Thoracic aorta (tissue), 2 donors: ENCODE measurements at places on chromosomes 1 and 21.

GRCh38 chr1:23809751-23810171, 9.2 kb upstream of the GALE start:
- no peaks in the 10 kb centered on the region for H3K27me3 ChIP-seq
- no peak overlapping the region for H3K4me3 ChIP-seq
- no peak overlapping the region for H3K27ac ChIP-seq
- DNase-seq = no peak
- H3K4me1 ChIP-seq = no peaks in the 10 kb centered on the region
- H3K36me3 ChIP-seq = peaks cover 11% of the 10 kb centered on the region

DNA sequence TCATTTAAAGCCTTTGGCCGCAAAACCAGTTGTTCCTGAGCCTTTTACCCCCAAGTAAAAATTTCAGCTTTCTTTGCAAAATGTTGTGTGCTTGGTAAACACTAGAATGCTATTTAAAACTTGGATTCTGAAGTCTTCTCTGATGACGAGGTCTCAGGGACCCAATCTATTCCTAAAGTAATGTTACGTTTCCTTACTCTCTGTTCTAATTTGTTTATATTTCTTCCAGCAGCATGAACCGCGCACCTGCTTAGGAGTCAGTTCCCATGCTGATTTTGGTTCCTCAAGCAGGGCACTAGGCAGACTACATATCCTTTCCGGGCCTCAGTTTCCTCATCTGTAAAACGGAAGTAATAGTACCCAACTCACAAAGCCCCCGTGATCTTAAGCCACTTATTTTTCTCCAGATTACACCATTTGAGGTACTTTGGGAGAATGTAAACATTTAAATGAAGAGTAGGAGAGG, 969 bp upstream of the ALDH4A1 start:
- DNase-seq = no peak
- peaks cover 18% of the 10 kb centered on the region for H3K4me1 ChIP-seq

GRCh38 chr1:114561333-114561732, 20.1 kb downstream of the BCAS2 start:
- H3K4me1 ChIP-seq = no peaks in the 10 kb centered on the region
- H3K27ac ChIP-seq = no peak overlapping the region
- H3K27me3 ChIP-seq = no peaks in the 10 kb centered on the region
- no peak overlapping the region for H3K4me3 ChIP-seq
- H3K36me3 ChIP-seq = peaks cover 7% of the 10 kb centered on the region

GRCh38 chr1:45622524-45623394, 1.1 kb downstream of the CCDC17 start:
- H3K27ac ChIP-seq = no peak overlapping the region
- H3K27me3 ChIP-seq = no peaks in the 10 kb centered on the region
- H3K4me3 ChIP-seq = peak overlapping the region; percentile 63
- DNase-seq = no peak
- peaks cover 6% of the 10 kb centered on the region for H3K36me3 ChIP-seq

DNA sequence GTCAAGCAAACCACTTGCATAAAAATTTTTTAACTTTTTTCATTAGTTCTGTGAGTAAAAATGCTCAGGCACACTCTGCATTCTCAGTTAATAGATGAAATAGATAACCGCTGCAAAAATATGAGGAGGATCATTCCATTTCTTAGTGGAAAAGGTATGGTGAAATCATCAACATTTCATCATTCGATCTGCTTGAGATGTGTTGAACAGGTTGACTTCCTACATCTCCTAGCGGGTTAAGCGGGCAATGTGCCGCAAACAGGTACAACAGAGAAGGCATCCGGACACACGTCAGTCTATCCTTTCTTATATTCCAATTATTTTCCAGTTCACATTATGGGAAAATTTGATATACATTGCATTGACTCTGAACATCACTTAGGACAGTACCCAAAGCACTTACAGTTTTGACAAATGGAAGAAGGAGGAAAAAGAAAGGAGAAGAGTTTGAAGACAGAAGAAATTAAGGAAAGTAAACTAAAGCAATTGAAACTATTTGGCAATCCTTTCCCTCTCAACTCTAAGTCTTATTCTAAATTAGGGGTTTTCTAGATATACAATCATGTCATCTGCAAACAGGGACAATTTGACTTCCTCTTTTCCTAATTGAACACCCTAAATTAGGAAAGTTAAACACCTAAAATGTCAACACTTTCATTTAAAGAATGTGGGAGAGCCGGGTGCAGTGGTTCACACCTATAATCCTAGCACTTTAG, 33.5 kb downstream of the NIBAN1 start:
- H3K27me3 ChIP-seq = no peaks in the 10 kb centered on the region
- DNase-seq = no peak
- no peak overlapping the region for H3K4me3 ChIP-seq
- H3K27ac ChIP-seq = peak overlapping the region; percentile 29

DNA sequence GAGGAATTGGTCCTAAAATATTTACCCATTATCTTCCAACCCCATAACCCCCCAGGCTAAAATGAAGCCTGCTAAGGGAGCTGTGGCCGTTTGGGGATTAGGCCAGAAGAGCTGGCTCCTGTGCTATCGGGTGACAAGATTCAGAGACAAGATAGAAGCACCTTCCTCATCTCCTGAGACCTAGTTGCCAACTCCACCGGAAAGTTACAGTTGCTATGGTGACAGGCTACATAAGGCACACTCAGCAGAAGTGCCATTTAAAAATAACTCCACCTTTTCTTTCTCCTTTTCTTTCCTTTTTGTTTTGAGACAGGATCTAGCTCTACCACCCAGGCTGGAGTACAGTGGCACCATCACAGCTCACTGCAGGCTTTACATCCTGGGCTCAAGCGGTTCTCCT, 43.6 kb upstream of the ROR1 start:
- no peak overlapping the region for H3K27ac ChIP-seq
- no peaks in the 10 kb centered on the region for H3K27me3 ChIP-seq
- no peak overlapping the region for H3K4me3 ChIP-seq
- peaks cover 7% of the 10 kb centered on the region for H3K4me1 ChIP-seq

GRCh38 chr1:247077876-247078257, 744 bp downstream of the ZNF670 start:
- peak overlapping the region; percentile 86 for H3K4me3 ChIP-seq
- no peaks in the 10 kb centered on the region for H3K36me3 ChIP-seq

DNA sequence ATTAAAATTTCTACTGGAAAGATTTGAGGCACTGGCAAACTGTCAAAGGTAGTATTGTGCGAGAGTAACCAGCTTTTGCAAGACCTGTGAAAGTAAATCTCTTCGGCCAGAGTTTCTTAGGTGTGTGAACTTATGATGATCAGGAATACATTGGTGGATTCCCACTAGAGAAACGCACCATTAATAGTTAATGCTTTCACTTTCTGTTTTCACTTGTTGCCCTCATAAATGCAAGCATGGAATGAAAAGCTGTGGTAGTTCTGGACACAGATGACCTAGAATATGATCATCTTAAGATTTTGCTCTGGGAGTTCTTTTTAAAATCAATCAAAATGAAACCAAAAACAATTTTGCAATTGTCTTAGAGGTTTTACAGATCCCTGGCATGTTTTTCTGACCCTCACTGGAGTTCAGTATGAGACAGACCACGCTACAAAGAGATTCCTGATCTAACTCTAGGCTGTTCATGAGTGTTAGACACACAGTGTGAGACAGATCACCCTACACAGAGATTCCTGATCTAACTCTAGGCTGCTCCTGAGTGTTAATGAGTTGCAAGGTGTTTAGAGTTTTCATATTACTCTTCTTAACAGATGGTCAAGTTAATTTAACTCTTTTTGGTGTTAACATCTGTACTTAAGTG, 98.8 kb downstream of the SDCCAG8 start:
- H3K36me3 ChIP-seq = no peaks in the 10 kb centered on the region
- H3K4me3 ChIP-seq = peak overlapping the region; percentile 49
- H3K27me3 ChIP-seq = no peaks in the 10 kb centered on the region
- peaks cover 3% of the 10 kb centered on the region for H3K4me1 ChIP-seq
- no peak for DNase-seq

DNA sequence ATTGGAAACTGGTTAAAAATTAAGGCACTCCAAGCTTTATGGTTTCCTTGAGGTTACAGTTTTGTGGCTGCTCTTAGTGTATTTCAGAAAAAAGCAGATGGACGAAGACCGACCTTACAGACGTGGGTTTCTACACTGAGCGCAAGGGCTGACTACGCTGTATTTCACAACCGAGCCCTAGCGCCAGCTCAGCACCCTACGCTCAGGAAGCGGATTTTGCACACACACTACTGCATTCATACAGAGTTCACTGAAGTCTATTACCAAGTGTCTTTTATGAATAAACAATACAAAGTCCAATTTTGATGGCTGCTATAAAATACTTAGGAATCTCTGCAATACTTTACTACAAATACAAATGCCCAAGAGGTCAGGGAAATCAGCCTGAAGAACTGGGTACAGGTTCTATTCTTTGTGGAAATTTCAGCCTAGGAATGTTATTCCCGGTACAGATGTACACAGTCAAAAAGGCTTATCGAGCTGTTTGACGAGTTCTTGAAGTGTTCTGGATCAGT, 23.8 kb downstream of the PTTG1IP start:
- H3K36me3 ChIP-seq = peaks cover 55% of the 10 kb centered on the region
- H3K4me1 ChIP-seq = peaks cover 19% of the 10 kb centered on the region
- H3K4me3 ChIP-seq = no peak overlapping the region
- no peak overlapping the region for H3K27ac ChIP-seq

DNA sequence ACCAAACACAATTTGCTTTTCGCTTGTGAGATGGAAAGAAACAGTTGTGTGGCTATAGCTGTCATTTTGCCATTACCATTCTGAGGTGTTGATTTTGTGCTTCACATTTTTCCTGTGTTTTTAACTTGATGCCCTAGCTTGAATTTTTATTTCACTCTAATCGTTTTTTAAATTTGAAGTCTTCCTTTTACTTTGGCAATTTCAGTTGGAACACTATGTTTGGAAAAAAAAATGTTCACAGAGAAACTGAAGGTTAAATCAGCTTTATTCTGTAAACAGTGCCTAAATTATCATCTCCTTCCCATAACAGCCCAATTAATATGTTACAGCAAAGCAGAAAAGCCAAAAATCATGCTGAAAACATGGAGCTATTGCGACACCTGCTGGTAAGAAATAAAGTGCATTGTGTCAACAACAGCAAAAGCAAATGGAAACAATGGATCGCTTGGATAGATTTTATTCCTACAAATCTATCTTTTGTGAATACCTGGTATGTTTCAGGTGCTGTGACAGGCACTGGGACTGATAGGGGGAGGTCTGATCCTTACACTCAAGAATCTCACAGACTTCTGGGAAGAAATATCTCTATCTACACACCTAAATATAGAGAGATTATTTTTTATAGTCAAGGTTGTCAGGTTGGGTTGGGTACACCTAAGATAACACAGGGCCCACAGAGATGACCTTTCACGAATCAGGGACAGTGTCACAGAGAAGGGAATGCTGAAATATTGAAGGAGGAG, 16.2 kb upstream of the ERICH3 start:
- H3K36me3 ChIP-seq = no peaks in the 10 kb centered on the region
- no peak overlapping the region for H3K27ac ChIP-seq
- no peak for DNase-seq
- H3K4me1 ChIP-seq = no peaks in the 10 kb centered on the region
- no peaks in the 10 kb centered on the region for H3K27me3 ChIP-seq

DNA sequence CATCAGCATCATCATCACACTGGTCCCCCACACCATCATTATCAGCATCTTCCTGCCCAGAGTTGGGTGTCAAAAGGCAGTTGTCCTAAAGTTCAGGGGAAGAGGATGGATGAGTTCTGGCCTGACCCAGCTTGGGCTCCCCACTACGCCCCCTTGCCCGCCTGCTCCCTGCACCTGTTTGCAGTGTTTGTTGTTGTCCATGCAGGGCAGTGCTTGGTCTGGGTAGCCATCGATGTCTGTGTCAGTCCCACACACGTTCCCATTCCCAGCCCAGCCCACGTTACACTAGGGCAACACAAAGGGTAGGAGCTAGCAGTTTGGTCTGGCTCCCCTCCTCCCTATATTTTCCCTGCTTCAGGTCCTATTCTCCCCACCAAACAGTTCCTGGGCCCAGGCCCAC, 6.8 kb downstream of the THBS3 start:
- H3K4me1 ChIP-seq = peaks cover 1% of the 10 kb centered on the region
- H3K4me3 ChIP-seq = no peak overlapping the region
- no peaks in the 10 kb centered on the region for H3K27me3 ChIP-seq
- peaks cover 9% of the 10 kb centered on the region for H3K36me3 ChIP-seq
- H3K27ac ChIP-seq = no peak overlapping the region
- no peak for DNase-seq

- H3K27me3 ChIP-seq = no peaks in the 10 kb centered on the region
- H3K4me1 ChIP-seq = peaks cover 30% of the 10 kb centered on the region
- no peak overlapping the region for H3K27ac ChIP-seq
- H3K36me3 ChIP-seq = no peaks in the 10 kb centered on the region
Observed at GRCh38 chr1:109806733-109807400, 43.1 kb upstream of the EPS8L3 start.

- H3K36me3 ChIP-seq = no peaks in the 10 kb centered on the region
- H3K27me3 ChIP-seq = no peaks in the 10 kb centered on the region
- DNase-seq = no peak
- H3K4me1 ChIP-seq = peaks cover 28% of the 10 kb centered on the region
- H3K27ac ChIP-seq = no peak overlapping the region
- peak overlapping the region; percentile 25 for H3K4me3 ChIP-seq
Observed at GRCh38 chr21:33232291-33233034, 2.7 kb downstream of the IFNAR2 start.

- no peak overlapping the region for H3K4me3 ChIP-seq
- no peaks in the 10 kb centered on the region for H3K4me1 ChIP-seq
- no peak for DNase-seq
- no peak overlapping the region for H3K27ac ChIP-seq
- H3K27me3 ChIP-seq = no peaks in the 10 kb centered on the region
Observed at GRCh38 chr1:23594927-23595353, 35.6 kb upstream of the ID3 start.

DNA sequence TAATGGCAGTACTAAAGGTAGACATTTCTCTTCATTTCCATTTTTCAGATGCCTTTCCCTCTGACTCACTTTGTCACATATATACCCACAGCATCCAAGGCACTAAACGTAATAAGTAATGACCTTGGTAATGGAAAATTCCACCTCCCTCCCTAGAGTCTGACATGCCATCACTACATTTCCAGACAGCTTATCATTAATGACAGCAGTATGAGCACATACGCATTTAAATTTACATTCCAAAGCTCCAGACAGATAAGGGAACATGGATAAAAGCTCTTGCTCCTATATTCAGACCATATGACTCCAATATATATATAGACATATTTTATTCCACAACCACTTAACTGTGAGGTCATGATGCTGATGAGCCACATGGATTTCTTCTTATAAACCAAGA, 191.7 kb upstream of the GORAB start:
- no peak overlapping the region for H3K27ac ChIP-seq
- no peaks in the 10 kb centered on the region for H3K36me3 ChIP-seq
- DNase-seq = no peak
- no peaks in the 10 kb centered on the region for H3K27me3 ChIP-seq
- H3K4me3 ChIP-seq = no peak overlapping the region
